Stimulated activated CD4-positive, alpha-beta T cell treated with anti-CD3 and anti-CD28 coated beads, Interleukin-1b, Interleukin-23, amount 100 ng/mL, for 1 hour (primary cell): ENCODE measurements at places on chromosomes 5 and 9.

DNA sequence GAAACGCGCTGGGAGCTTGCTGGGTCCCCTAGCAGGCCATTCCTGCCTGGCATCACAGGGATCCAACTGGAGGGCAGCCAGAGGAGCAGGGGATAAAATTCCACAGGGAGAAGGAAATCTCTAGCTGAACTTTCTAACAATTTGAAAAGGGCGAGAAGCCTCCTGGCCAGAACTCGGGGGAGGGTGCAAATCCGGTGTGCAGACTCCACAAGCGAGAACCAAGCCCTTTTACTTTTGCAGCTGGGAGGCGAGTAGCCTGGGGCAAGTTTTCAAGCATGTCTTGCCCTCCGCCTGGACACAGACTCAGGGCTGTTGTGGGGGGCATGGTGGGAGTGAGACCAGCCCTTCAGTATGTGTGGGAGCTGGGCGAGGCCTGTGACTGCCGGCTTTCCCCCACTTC is 14.3 kb upstream of the POU5F2 start:
- DNase-seq: no peak

GRCh38 chr9:2072752-2073405 is 57.7 kb downstream of the SMARCA2 start:
- DNase-seq: no peak

GRCh38 chr5:63081402-63081801 is 502.8 kb downstream of the LRRC70 start:
- no peak for DNase-seq

DNA sequence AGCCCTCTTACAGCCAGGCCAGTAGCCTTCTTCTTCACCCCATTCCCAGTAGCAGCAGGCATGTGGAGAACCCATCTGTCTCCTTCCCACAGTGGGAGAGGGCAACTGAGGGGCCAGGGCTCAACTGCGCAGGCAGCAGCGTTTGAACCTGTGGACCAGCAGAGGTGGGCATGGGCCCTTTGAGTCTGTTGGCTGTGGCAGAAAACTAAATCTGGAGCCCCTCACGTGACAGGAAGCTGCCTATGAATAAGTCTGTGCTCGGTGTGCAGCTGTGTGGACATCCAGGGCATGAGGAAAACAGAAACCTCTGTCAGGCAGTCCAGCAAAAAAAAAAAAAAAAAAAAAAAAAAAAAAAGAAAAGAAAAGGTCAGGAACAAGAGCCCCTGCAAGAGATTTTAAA is 189.2 kb upstream of the NR3C1 start:
- no peak for DNase-seq

DNA sequence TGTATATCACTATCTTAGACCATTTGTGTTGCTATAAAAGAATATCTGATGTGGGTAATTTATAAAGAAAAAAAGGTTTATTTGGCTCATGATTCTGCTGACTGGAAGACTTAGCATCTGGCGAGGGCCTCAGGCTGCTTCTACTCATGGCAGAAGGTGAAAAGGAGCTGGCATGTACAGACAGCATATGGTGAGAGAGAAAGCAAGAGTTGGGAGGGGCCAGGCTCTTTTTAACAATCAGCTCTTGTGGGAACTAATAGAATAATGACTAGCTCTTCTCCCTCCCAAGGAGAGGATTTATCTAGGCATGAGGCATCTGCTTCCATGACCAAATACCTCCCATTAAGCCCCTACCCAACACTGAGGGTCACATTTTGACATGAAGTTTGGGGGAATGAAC is 130.2 kb upstream of the SV2C start:
- no peak for DNase-seq

DNA sequence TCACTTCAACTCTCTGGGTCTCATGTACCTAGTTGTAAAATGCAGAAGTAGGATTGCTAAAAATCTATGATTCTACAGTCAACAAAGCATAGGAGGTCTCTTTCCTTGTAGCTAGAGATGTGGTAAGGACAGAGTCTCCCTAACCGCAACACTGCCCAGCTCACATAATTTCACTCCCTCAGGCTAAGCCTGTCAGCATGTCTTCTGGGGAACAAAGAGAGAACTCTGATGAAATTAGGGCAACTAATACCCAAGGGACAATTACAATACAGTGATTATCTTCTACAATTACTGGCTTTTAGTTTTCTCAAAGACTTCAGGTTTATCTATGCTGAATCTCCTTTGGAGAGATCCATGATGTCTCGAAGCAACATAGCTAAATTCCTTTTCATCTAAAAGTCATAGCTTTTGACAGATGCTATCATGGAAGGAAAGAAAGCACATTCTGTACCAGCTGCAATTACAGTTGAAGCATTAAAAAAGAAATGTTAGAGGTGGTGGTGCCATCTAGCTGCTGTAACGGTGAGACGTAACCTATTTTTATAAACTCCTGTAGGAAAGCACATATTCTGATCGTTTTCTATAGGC is 141.1 kb upstream of the TARS1 start:
- no peak for DNase-seq

- DNase-seq: no peak
Observed at GRCh38 chr9:123742009-123742767, 187.7 kb downstream of the DENND1A start.

GRCh38 chr9:117245175-117245829 is 169.6 kb downstream of the ASTN2 start:
- DNase-seq: no peak
